Stimulated activated CD8-positive, alpha-beta memory T cell treated with anti-CD3 and anti-CD28 coated beads, Interleukin-2, amount 100 ng/mL, for 1 hour (primary cell): ENCODE measurements at places on chromosomes 12 and 14.

GRCh38 chr14:72128629-72129028 lies 196.4 kb downstream of the RGS6 start:
- no peak for DNase-seq

GRCh38 chr12:103839103-103839502 lies 1.9 kb downstream of the NT5DC3 start:
- DNase-seq = no peak

DNA sequence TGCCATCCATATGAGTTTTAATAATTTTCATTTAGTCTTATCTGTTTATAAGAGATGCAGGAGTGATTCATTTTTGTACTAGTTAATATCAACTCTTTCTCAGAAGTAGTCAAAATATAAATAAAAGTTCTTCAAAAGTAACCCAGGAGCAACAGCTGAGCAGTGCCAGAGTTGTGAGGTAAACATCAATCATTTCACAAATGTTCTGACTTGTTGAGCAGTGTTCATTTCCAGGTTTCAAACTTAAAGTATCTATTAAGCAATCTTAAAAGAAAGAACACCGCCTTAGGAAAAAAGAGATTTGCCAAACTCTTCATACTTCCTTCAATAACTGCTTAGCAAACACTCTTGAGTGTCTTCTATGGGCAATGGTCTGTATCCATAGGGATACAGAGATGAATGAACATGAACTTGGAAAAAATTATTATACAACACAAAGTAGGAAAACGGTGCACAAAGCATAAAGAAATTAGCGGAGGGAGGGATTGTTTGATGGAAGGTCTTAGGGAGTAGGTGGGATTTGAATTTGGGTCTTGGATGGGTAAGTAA lies 41.9 kb upstream of the POC1B start:
- no peak for DNase-seq

DNA sequence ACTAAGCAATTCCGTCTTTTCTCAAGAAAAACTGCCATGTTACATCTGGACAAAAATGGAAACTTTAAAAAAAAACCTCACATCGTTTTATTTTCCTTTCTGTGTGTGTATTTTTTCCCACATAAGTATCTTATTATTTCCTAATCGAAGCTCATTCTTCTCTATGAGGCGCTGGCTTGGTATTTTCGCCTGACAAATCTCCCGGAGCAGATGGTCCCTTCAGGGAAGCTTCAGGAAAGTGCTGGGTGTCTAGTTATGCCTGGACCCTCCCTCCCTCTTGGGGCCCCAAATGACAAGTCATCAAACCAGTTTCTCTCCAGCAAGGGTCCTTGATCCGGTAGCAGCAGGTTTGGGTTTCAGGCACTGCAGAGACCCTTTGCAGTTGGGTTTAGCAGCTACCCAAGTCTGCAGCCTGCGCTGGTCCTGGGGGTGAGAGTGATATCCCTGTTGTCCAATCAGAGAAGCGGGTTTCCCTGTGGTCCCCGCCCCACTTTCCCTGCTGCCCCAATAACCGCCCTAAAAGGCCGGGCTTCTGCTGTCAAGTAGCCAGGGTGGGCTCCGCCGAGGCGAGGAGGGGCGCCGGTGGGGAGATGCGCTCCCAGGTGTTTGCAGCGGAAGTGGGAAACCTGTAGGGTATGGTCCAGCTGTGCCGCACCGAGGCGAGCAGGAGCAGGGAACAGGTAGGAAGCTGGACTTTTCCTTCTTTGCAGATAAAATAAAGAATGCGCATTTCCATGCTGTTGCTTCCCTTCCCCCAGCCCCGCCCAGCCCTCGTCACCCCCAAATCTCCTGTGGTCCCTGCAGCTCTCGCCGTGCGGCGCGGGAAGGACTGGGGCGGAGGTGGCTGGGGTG lies at the start of gene CNTN1:
CNTN1 (plus strand) TSS at position 527 of the 852 bp plus-strand sequence.
- DNase-seq = no peak
